ENCODE measurements at places on chromosomes 1 and 21.

DNA sequence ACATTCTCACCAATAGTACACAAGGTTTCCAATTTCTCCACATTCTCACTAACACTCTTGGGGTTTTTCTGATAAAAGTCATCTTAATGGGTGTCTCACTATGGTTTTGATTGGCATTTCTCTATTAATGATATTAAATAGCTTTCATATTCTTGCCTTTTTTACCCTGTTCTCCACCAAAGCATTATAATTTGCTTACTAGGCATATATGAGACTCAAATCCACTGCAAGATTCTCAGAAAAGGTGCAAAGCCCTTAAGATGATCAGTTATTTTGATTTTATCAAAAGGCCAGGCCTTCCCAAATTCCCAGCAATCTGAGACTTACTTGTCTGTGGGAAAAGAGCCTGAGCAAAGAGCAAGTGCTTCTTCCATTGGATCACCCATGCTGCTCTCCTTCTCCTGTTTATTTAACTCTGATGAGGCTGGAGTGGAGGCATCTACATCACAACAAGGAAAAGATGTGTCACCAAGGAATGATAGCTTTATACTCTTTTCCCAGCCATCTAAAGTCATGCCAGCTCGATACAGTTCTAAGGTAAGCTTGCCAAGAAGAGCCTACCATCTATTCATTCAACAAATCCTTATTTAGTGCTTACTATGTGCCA lies 24.6 kb downstream of the CLSPN start:
- DNase-seq, result no peak

- no peak for DNase-seq
Observed at GRCh38 chr1:67307251-67308060, at the start of gene IL12RB2. Gene IL12RB2, plus strand, starts transcription at chr1:67307873. Its CDS starts 12,496 bp downstream, at chr1:67320369.

DNA sequence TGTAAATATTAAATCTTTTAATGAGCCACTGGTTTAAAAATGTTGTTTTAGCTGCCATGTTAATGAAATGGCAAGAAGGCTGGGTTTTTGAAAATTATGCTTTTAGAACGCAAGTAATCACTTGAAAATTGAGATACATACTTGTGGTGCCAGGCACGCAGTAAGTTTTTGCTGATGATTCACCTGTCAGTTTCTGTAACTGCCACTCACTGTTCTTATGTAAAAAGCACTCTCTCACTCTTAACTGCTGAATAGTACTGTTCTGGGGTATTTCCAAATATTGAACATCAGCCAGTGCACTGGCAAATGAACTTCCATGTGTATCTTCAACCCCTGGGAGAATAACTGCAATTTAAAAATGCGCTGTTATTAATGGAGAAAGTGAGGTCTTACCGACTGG lies 17.9 kb downstream of the LGALS8 start:
- DNase-seq, result no peak

- DNase-seq, result no peak
Observed at GRCh38 chr1:34639701-34640100, 115.1 kb upstream of the GJB5 start.

DNA sequence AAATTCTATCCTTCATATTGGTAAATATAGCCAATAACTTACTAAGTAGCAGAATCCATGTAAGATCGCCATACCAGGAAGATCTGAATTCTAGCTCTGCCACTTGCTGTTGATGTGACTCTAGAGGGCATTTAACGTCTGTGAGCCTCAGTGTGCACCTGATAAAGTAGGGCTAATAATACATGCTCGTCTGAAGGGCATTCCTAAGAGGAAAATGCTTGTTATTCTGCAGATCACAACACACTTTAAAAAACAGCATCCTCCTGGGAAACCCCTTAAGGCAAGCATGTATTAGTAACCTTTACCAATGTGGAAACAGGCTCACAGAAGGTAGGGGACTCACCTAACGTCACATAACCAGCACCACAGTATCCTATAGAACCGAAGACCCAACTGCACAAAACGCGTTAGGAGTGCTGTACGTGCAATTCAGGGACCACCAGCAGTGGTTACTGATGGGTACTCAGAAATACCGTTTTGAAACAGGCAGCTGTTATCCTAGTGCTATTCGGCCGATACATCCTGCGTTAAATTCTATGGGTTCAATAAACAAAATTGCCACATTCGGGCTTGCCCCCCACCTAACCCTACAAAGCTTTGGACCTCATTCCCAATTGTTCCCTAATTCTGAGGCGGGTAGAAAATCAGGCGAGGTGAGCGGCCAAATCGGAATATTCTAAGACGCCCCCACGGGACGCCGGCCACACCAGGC lies 758 bp downstream of the DEPDC1 start:
- peak; percentile 25 for DNase-seq

- no peak for DNase-seq
Observed at GRCh38 chr1:116804736-116805135, 50.5 kb downstream of the CD2 start.

DNA sequence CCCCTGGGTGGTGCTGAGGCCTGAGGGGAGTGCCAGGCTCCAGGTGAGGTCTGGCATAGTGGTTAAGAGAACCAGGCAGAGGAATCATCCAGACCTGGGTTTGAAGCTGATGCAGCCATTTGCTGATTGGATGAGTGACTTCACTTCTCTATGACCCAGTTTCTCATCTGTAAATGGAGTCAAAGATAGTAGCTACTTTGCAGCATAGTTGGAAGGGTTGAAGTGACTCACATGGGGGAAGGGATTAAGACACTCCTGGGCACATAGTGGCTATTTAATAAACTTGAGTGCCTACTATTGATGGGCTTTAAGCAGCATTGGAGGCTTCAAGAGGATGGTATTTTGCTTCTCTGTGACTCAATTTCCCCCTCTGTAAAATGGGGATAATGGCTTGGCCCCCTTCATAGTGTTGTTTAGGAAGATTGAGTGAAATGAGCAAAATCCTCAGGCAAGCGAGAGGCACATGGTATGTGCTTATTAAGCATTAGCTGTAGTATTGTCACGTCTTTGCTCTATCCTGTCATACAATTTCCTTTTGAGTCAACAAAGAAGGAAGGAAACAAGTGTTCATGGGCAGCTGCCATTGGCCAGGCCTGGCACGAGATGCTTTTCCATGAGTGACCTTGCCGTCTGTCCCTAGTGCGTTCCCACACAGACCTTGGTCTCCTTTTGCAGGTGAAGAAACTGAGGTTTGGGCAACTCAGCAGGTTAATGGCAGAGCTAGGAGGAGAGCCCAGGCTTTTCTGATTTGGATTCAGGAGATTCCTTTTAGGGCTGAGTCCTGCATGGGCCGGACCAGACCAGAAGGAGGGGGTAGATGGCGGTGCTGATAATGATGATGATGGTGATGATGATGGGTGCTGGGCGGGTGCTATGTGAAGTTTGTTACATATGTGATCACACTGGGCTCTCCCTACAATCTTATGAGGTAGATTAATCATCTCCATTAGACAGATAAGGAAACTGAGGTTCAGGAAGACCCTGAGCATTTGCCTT lies 131.1 kb upstream of the WNT4 start:
- no peak for DNase-seq

DNA sequence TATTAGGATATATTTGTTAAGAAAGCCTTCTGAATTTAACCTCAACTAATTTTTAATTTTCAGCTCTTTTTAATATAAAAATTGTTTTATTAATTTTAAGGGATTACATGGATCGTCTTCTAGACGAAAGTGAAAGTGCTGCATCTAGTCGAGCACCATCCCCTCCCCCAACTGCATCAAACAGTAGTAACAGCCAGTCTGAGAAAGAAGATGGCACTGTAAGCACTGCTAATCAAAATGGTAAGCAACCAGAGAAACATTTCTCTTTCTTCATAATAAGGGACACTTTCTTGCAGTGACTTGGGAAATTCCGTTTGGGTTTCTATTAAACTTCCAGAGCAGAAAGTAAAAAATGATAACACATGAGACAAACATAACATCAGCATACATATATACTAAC lies 56.9 kb downstream of the MIER1 start:
- no peak for DNase-seq

GRCh38 chr1:196160066-196160795 lies 448.0 kb downstream of the KCNT2 start:
- peak; percentile 67 for DNase-seq

GRCh38 chr1:174023440-174023839 lies 1.3 kb upstream of the RC3H1 start:
- DNase-seq, result peak; percentile 47

DNA sequence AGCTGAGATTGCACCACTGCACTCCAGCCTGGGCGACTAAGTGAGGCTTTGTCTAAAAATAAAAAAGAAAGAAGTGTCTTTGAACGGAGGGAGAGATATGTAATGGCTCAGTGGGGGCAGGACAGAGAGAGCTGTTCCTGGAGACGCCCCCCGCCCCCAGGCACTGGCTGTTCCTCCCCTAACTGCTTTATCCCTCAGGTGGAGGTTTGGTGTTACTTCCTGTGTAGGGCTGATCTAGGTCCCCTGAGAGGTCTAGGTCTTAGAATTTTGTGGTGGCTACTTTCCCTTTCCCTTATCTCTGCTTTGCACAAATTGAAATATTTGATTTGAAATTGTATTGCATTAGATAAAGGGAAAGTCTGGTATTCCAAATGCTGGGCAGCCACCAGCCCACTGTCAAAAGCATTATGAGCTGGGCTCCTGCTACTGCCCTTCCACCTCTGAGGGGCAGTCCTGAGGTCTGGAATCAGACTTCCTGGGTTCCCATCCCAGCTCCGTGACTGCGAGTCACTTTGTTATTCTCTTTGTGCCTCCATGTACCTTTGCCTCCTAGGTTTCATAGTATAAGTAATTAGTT lies 134.8 kb upstream of the KIF26B start:
- DNase-seq, result no peak

DNA sequence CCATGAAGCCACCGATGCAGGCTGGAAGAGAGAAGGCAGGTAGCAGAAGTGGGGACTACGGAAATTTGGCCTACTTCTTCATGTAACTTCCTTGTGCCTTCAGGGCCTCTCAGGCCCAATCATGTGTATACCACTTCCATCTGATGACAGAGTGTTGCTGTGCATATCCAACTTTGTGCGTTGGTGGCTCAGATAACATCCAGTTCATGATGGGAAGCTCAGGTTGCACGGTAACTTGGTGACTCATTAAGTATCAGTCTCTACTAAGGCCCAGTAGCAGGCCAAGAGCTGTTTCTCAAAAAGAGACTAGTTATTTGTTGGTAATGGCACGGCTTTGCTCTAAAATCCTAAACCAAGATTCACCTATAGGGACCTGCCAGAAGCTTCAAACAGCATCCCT lies 117.6 kb downstream of the LTN1 start:
- peak; percentile 11 for DNase-seq

DNA sequence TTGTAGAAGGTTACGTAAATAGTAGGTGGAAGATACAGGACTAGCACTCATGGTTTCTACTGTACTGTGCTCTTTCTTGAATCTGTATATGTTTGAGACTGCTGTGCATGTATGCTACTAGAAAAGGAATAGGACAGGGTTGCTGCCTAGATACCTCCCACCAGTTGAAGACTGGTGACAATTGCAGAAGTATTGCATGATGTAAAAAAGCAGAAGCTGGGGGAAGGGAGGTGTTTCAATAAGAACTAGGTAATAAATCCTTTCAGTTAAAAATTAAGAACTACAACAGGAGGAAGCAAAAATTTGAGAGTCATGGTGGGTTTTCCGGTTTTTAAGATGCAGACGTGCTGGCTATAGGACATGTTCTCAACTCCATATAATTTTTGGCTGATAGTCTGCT lies 88.1 kb downstream of the CCDC30 start:
- DNase-seq, result no peak

DNA sequence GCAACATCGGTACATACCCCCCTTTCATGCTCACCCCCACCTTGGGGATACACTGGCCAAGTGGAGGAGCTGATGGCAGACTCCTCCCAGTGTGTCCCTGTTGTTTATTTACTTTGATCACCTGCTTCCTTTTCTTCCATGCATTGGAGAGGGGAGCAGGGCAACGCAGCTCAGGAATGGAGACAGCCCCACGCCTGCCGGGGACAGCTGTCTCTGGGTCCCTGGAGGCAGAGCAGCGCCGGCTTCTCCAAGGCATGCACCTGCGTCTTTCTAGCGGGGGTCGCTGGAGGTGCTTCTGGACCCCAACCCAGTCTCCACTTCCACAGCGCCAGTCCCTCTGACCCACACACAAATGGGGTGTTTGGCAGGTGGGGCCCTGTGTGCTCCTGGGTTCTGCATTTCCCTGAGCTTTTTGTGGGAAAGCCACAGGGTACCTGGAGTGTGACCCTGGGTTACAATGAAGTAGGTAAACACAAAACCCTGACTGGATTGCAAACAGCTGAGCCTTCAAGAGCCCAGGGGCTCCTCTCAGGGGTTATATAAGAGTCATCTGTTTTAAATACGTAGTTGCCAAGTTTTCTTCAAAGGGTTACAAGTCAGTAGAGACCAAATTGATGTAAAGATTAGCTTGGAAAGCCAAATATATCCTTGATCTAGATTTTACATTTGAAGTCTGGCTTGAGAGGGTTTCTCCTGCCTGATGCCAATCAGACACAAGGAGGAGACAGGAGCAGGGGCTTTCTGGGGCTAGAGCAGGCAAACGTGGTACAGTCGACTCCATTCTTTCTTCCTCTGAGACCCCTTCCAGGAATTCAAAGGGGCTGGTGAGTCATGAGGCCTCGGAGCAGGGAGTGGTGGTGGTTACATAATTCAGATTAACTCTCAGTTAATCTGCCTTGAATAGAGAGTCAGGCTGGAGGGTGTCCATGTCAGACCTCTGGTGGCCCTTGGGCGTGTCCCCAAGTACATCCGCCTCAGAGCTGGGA lies 4.5 kb downstream of the AJAP1 start:
- peak; percentile 66 for DNase-seq

DNA sequence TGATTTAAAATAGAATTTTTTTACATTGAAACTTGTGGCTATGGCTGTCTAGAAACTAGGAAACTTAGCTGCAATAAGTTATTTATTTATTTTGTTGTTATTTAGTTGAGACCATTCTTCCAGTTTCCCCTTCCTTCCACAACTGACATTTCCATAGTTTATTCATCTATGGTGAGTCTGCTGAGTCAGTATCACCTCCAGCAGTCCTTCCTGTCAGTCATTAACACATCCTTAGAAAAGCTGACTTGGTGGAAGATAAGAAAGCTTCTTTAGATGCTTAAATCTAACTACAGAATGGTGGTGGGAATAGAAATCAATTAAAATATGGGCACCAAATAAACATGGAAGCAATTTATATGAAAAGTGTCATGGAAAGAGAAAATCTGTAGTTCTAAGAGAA lies 714.0 kb downstream of the RWDD3 start:
- no peak for DNase-seq

GRCh38 chr1:165635329-165635728 lies 4.3 kb downstream of the MGST3 start:
- no peak for DNase-seq

DNA sequence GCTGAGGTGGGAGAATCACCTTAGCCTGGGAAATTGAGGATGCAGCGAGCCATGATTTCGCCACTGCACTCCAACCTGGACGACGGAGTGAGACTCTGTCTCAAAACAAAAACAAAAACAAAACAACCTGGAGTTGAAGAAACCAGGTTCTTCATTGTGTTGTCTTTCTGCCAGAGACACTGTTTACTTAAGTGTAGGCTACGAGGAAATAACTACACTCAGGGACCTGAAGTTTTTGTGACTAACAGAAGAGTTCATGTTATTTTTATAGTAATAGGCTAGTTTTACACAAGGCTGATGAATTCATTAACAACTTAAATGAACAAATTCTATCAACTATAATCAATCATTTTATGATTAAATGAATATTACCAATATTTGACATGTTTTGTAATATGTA lies 98.5 kb upstream of the MPC2 start:
- DNase-seq, result no peak
